ENCODE measurements at places on chromosomes 4 and X.

- DNase-seq, result no peak
Observed at GRCh38 chr4:21742326-21742725, 206.2 kb downstream of the KCNIP4 start.

DNA sequence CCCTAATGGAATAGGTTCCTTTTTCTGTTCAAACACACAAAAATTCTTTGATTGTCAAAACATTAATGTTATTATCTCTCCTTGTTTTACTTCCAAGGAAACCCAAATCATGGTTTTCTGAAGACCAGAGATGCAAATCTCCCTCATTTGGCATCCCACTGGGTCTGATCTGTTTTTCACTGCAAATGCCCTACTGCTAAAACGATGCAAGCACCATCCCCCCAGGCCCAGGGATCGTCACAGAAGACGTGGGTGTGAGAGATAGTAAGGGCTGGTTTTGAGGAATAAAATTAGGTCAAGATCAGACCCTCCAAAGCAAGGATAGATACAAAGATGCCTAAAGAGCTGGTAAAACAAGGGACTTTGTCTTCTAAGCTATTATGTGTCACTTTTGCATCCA, 33.6 kb downstream of the GSPT2 start:
- DNase-seq, result no peak

- no peak for DNase-seq
Observed at GRCh38 chrX:110046001-110046400, 43.1 kb downstream of the TMEM164 start.

DNA sequence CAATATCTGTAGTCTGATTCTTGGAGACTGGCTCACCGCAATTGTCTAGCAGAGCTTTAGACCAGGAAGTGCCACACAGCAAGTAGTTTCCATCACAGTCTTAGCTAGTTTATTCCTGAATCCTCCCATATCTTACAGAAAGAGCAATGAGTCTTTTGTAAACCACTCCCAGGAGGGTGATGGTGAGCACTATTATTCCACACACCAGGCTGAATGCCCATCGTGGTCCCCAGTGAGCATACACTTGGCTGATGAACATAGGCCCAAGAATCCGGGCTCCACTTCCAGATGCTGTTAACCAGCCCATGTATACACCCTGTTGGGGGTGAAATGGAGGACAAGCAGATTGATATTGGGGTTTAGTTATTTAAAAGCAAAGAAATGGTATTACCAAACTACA, 39.8 kb downstream of the PLK4 start:
- DNase-seq, result no peak

DNA sequence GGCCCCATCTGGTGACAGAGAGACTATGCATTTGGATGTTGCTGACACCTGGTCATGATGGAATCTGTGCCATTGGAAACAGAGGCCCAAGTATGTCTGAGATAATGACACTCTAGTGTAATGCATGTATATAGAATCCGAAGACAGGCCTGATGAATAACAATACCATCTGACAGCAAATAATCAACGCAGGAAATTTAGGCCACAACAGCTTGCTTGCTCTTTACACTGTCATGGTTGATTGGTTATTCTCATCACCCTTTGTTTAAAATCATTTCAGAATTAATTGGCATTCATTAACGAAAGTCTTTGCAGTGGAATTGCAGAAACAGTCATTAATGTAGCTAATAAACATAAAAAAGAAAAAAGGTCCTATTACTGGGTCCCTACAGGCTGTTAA, 194.8 kb downstream of the AFF2 start:
- no peak for DNase-seq

GRCh38 chr4:82903737-82904136, 3.2 kb downstream of the THAP9 start:
- DNase-seq, result no peak

DNA sequence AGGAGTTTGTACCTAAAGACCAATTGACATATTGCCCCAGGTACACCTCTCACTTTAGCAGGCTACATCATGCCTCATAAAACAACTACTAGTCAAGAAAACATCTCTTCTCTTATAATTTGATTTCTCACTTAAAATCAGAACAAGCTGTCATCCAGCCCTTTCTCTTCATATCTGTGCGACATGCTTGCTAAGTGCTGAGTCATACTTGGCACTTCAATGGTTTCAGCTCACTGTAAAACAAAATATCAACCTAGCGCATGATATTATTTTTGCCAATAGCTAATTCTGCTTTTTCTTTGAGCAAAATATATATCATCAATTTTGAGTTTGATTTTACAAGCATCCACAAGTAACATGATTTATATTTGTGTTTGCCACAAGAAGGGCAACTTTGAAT, 27.9 kb upstream of the FUNDC1 start:
- DNase-seq, result no peak

GRCh38 chr4:151669990-151670389, 90.8 kb downstream of the GATB start:
- DNase-seq, result no peak

DNA sequence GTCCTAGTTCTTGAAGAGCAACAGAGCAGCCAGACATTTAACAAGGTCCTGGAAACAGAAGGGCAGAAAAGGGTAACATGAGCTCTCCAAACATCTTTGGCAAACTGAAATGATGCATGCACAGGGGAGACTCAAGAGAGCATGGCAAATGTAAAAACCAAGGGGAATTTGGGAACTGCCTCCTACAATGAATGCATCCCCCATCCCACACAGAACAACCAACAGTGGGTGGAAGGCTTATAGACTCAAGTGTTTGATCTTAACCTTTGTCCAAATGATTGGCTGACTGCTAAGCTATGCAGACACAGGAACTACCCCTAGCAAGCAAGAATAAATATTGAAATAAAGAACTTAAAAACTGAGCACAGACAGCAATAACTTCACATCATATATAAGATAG, 74.4 kb downstream of the CENPC start:
- DNase-seq, result no peak

DNA sequence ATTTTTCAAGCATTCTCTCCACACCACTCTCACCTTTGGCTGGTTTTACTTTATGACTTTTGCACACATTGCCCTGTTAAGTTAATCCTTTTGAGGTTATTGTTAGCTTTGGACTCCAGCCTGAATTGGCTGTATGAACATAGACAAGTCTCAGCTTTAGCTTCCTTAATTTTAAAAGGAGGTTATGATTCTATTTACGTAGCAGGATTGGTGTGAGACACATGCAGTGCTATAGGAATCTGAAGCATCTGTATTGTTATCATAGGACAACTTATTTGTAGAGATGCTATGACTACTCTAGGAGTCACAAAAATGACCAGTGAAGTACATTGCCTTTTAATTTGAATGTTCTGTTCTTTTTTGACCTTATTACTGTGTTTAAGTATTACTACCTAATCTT, 15.7 kb downstream of the PGAM4 start:
- no peak for DNase-seq

DNA sequence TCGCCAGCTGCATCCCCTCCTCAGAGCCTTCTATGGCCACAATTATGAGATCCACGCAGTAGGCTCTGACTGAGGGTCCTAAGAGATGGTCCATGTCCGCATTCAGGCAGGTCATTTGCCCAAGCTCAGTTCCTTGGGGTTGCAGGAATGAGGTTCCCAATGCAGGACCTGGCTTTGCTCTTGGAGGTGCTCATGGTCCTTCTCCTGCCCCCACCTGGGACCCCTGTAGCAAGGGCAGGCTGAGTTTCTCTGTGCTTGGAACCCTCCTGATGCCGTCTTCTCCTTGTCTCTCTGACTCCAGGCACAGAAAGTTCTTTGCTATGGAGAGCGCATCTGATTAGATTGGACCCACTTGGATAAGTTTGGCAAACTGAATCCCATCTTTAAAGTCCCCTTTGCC, 16.5 kb upstream of the SHOX start:
- no peak for DNase-seq

GRCh38 chr4:5165420-5166369, 114.4 kb downstream of the STK32B start:
- DNase-seq, result no peak

DNA sequence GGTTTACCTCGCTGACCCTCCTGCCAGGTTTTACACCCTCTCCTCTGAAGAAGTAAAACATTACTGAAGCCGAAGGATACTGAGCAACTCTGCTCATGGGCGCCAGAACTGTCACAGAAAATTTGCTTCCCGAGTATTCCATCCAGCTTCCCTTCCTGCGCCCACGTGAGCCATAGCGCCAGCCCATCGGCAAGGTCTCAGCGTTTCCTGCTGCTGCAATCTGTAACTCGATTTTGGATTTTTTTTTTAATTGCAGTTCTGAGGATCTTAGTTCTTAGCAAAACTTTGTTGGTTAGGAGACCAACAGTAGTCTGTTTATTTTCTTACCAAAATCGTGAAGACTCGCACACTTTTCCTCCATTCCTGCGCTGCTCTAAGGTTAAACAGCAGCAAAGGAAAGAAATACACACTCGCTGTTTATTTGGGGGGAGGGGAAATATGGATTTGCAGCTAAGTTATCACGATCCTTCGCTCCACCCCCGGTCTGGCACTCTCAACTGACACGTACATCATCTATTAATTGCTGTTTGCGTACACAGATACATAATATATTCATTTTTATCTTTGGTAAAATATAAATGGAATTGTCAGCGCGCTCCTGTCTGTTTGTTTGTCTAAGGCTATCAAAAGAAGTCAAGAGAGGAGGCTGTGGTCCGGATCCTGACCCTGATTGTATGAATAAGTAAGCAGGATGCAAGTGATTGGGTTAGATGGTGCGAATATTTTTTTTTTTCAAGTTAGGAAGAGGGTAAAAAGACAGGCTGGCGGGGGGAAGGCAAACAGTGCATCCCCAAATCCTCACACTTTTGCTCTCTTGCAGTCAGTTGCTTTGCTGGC, at the start of gene TLL1:
TLL1 (plus strand) TSS at position 777 of the 837 bp plus-strand sequence. CDS start 668 bp downstream, outside the sequence.
- DNase-seq, result no peak

DNA sequence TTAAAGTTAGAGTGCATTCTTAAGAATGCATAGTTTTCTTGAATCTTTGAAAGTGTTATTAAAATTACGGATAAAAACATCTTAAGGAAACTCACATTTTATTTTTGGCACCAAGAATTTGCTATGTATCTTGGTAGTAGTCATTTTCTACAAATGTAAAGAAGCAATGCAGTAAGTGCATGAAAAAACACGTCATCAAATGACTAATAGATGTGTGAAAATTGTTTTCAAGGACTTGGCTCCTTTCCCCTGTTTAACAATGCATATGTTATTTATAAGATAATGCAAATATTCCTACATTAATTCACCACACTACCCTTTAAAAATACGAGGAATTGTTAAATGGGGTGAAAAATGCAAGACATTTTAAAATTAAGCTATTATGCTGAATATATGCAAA, 461.2 kb upstream of the PCDH7 start:
- DNase-seq, result no peak

DNA sequence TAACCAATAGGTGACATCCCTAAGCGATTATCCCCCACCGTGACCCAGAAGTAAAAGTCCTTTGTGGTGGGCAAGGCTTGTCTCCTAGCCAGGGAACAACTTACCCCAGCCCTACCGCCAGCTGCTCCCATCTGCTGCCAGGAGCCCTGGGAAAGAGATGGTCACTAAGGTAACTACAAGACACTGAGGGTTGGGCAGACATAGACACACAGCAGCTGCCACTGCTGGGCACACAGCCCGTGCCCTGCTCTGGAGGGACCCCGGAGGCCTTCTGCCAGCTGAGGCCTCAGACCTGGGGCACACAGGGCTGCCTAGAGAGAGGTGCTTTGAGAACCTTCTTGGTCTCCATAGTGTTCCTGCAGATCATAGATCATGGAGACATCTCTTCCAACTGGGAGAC, 53.0 kb upstream of the PROM1 start:
- no peak for DNase-seq

- DNase-seq, result no peak
Observed at GRCh38 chrX:155767051-155767875, 113.9 kb upstream of the VAMP7 start.

- no peak for DNase-seq
Observed at GRCh38 chrX:116172976-116173375, 2.4 kb downstream of the AGTR2 start.

DNA sequence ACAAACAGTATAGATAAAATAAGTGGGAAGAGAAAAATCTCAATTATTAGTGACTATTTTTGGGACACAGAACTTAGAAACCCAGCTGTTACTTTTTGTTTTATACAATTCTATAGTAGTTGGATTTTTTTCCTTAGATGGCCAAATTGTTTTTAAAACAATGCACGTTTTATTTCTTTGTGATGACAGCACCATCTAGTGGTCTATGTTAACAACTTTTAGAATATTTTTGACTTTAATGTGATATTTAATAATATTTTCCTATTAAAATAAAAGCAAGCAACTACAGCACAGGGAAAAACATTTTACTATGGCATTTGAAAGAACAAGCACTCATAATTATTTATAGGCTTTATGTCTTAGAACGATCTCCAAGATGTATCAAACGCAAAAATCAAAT, 5.6 kb upstream of the SMIM31 start:
- no peak for DNase-seq

DNA sequence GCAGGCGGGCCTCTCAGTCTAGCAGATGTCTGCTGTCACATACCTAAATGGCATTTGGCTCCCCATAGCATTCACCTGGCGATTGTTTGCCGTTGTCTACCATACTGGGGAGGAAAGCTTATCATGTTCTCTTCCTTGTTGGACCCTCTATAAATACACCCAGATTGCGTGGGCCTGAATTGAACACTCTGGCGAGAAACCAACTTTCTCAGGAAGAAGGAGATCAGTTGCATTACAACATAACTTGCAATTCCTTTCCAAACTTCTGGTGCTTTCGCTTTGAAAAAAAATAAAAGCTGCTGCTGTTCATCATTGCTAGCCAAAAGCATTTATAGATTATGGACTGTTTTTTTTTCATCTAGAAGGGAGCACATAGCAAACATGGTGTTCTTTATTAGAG, 230.0 kb upstream of the GPC4 start:
- DNase-seq, result no peak

DNA sequence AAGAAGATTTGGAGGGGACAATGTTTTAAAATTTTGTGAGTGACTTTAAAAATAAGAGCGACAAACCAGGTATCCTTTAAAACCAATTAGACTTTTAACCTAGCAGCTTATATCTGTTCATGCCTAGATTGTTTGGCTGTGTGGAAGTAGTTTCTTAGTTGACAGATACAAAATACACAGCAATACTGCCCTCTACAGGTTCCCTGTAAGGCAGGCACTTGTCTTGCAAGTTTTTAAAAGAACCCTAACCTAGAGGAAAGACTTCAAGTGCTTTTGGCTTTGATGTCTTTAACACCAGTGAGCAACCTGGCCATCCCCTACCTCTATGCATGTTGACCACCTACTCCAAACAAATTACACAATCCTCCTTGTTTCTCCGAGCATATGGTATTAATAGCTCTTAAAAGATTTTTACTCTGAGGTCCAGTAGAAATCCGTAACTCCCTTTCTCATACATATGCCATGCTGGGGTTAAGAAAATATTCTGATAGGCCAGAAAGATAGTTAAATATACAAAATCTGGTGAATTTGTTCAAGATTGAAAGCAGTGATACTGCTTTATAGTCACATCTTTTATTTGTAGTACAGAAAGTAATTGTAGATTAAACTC, 273.0 kb downstream of the ARHGAP24 start:
- no peak for DNase-seq

GRCh38 chr4:181569553-181569952, 673.6 kb upstream of the TENM3 start:
- DNase-seq, result no peak
